GM10248 (cell line): ENCODE measurements at places on chromosomes 11 and 22.

- DNase-seq, result no peak
Observed at GRCh38 chr11:124294687-124295086, 19.1 kb downstream of the OR8D1 start.

DNA sequence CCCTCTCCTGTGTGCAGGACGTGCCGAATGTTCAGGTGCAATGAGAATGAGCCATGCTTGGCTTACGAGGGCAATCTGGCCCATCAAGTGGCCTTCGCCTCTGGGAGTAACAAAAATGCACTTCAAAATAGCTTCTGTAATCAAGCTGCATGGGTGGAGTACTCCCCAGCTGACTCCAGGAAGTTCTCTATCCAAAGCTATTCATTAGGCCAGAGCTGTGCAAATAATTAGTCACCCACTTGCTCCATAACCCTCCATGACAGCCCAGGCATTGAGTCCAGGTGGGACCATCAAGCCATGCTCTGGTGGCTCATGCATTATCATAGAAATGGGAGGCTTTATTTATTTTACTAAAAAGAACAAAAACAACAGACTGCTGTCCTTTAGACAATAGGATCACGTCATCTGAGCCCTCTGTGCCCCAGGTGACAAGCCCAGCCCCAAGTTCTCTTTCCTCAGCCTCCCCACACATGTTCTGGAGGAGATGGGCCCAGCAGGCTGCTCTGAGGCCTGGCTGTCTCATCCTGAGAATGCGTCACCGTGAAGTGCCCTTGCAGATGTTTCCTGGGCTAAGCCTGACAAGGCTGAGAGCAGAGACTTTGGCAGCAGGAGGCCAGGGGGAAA, 244.7 kb downstream of the ETS1 start:
- peak; percentile 60 for DNase-seq

DNA sequence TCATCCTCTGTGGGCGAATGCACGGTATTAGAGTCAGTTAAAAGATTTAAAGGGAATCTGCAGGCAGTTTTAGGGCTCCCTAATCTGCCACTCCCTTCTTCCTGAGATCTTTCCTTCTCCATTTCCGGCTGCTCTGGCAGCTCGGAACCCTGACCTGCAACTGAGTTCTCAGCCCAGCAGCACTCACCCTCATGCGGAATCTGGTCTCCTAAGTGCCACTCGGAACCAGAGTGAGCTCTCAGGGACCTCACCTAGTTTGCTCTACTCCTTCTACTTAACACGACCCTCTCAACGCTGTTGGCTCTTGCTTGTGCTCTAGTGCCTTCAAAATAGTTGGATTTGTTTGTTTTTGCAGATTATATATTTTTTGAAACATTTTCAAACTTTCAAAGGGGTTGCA, 19.3 kb upstream of the IL10RA start:
- no peak for DNase-seq

DNA sequence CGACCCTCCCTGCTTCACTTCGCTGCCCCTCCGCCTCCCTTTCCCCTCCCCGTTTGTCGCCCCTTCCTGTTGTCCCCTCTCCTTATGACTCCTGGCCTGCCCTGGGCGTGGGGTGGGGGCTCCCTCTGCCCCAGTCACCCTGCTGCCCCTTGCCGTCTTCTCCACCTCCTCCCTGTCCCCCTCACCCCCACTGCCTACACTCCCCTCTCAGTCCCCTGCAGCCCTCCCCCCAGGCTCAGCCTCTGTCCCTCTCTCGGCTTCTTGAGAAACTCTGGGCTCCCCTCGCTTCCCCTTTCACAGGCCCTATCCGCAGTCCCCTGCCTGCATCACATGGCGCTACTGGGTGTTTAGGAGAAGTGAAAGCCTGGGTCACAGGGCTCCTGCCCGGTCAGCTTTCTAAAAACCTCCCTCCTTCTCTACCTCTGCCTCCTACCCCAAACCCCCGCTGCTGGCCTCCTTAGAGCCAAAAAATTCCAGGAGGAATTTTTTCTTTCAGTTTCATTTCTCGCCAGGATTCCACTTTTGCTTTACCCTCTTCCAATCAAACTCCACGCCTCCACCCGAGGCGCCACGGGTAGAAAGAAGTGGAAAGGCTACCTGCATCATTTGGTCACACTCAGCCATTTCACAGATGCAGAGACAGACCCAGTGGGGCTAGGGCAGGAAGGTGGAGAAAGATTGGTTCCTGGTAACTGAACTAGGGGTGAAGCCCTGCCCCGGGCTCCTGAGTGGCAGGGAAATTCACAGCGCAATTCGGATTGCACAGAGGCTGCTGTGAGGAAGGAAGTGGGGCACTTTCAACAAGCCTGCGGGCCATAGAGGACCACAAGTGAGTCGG, at the start of gene SLC15A3:
Gene SLC15A3, minus strand, starts transcription at position 273 of the 838 bp plus-strand sequence. CDS start 625 bp downstream, outside the sequence.
- DNase-seq, result peak; percentile 88

DNA sequence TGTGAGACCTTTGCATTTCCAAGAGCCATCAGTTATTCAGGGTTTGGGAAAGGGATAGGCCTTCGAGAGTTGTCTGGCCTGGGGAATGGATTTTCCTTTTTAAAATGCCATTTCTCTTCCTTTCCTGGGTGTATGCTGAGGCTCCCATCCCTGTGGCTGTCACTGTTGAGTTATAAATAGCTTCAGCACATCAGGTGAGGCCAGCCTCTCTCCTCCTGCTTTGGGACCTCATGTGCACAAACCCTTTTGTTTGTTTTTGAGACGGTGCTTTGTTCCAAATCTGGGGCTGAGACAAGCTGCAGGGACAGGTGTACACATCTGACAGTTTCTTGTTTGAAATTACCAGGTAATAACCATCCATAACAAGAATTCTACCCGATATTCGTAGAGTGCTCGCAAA, 1.3 kb downstream of the TEF start:
- DNase-seq, result no peak
